ENCODE measurements at places on chromosomes 2 and 18.

- no peak for DNase-seq
Observed at GRCh38 chr18:4908328-4908727, 288.7 kb downstream of the AKAIN1 start.

DNA sequence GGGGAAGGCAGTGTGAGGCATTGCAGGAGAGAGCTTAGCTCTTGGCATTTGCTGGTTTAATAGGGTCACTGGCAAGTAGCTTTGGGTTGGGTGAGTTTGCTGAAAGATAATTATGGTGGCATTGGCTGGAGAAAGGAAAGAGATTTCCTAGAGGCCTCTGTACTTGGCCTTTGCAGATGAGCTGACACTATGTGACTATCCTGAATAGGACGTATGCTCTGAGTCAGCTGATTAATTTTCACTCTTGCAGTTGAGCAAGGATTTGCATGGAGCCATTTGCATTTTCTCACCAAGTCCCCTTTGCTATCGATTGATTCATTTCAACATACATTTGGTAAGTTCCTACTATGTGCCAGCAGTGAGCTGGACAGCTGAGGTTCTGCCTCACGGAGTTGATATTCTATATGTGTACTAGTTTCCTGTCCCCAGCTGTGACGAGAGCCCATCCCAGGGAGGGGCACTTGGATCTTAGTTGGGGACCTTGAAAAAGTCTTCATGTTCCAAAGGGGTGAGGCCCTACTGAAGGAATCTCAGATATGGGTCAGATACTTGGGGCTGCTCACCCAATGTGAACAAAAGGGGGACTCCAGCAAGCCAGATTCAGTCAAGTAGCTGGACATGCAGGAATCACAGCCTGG, 245.7 kb downstream of the LOXHD1 start:
- no peak for DNase-seq

- no peak for DNase-seq
Observed at GRCh38 chr18:78080081-78080480, 830.4 kb downstream of the GALR1 start.

DNA sequence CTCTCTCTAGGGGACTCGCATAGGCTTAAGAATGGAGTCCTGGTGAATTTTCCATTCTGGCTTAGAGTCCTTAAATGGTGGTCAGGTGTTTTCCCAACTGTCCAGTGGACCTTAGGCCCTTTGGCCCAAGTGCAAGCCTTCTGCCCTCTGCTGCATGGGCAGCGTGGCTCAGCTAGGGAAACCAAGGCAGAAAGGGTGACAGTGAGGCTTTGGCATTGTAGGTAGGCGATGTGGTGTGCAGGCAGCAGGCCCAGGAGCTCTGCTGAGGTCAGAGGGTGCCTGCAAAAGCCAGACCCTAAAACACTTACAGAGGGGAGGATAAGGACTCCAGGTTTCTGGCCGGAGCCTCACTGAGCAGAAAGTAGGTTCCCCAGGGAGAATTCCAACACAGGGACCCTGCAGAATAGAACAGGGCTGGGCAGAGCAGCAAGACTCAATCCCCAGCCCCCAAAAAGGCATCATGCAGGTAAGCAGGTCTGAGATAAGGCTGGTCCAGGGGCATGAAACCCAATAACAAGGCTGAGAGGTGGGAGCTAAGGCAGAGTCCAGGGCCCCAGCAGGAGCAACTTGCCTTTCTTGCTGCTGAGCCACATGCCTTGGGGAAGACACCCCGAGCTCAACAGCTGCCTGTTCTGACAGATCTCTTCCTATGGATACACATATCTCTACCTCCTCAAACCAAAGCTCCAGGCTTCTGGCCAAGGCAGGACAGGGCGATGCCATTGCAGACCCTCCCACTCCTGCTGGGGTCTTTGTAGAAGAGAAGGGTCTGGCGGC, 199.7 kb downstream of the TNS1 start:
- DNase-seq = no peak

DNA sequence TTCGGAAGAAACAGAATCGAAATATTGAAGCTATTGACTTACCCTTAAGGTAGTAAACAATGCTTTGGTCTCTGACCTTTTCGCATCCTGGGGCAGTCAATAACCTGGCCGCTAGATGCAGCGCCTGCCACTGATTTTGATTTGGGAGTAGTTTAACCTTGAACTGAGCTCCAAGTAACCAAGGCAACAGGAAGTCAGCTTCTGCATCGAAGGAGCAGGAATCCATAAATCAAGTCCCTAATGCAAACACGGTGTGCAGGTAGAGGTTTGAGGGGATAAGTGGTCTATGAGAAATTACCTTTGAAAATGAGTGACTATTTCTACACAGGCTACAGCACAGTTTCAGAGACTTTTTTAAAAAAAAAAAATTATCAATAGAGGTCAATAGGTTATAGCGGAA, 353.5 kb downstream of the SETBP1 start:
- no peak for DNase-seq

DNA sequence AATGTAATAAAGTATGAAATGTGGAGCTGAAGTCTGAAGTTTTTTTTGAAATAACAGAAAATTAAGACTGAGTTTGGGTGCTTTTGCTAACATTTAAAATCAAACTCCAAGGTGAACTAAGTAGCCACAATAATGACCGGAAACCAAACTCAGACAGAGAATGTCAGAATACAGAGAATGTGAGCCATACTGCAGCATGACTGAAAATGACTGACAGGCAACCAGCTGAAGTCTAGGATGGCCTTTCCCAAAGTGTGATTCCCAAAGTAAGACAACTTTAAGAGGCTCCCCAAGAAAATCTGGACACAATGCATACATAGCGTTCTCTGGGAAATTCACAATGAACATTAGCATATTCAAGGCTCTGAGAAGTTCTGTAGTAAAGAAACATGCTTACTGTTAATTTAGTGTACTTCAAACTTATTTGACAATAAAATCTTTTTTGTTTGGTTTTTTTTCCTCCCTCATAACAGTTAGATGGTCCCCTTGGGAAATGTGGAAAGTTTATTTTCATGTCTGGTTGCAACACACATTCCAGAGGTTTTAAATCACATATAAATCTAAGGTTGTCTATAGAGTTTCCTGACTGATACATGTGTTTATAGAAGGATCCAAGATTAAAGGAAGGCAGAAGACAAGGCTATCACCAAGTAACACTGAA, 28.6 kb downstream of the PLA2R1 start:
- DNase-seq = no peak

DNA sequence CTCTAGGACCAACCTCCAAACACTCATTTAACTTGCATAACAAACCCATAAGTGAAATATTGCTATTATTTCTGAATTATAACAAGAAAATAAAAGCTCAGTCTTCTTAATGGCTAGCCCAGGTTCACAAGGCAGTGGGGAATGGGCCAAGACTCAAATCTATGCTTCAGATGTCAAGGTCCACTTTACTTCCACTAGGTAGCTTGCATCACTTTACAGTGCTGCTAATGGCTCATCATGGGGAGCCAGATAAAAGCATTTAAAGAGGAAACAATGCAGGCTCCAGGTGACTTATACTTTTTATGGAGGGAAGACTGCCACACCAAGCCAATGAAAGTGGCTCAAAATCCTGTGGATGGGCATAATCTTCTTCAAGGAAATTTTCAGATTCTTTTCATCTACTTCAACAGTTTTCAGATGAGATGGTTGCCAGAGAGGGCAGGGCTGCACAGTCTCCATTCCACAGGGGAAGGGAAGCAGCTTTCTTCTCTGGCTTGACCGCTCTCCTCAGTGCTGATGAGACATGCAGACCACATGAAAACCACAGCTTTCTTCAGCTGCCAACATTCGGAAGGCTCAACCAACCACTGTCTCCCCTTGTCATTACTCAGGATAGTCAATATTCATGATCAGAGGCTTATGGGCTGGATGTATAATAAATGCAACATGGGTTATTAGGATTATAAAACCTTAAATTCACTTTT, 361.9 kb upstream of the MEX3C start:
- DNase-seq = no peak

DNA sequence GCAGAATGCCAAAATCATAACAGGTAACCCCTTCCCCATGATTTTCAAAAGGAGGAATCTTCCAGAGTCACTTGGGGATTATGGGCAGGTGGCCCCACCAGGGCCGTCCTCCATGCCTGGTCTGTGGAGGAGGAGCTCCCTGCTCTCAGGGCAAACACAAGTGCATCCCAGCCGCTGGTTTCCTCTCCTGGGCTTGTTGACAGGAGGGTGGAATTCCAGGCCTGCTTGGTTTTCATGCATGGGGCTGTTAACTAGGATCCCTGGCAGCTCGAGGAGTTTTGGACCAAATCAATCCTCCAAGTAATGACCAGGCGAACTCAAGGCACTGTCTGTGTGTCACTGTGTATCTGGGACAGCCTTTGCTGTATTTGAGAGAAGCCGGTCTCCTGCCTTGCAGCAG, 45.3 kb downstream of the FOSL2 start:
- peak; percentile 11 for DNase-seq

DNA sequence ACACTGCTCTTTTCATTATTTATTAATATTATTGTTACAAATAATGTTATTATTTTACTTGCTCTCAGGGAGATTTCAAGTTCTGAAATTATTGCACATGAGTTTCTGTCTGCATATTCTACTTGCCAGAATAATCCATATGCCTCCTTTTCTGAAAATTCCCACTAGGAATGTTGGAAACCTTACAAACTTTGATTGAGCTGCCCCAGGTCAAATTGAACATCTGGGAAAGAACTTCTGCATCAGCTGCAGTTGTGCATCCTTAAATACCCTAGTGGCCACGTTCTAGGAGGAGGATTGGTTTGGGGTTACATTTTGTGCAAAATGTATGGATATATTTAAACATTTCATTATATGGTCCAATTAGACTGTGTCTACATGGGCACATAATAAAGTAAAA, 1302.7 kb upstream of the PIK3C3 start:
- DNase-seq = no peak

- DNase-seq = peak; percentile 48
Observed at GRCh38 chr2:187542123-187542522, 12.1 kb downstream of the TFPI start.

DNA sequence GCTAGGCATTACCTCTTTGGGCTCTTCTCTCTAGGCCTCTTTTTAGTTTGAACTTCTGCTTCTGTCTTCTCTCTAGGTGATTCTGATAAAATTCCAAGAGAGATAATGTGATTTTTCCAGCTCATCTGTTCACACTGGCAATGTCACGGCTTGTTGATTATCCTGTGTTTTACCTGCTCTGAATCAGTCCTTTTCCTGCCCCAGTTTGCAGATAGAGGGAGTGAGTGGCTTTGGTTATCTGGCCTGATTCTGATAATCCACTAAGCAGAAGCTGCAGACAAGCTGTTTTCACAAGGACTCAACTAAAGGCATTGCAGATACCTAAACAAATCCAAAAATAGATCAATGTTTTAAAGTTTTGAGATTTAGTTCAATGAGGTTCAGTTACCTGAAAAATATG, 111.9 kb downstream of the DCC start:
- peak; percentile 26 for DNase-seq

- DNase-seq = no peak
Observed at GRCh38 chr2:129488376-129488775, 491.1 kb upstream of the RAB6C start.

- peak; percentile 58 for DNase-seq
Observed at GRCh38 chr2:182915369-182916326, 49.2 kb upstream of the FRZB start.

DNA sequence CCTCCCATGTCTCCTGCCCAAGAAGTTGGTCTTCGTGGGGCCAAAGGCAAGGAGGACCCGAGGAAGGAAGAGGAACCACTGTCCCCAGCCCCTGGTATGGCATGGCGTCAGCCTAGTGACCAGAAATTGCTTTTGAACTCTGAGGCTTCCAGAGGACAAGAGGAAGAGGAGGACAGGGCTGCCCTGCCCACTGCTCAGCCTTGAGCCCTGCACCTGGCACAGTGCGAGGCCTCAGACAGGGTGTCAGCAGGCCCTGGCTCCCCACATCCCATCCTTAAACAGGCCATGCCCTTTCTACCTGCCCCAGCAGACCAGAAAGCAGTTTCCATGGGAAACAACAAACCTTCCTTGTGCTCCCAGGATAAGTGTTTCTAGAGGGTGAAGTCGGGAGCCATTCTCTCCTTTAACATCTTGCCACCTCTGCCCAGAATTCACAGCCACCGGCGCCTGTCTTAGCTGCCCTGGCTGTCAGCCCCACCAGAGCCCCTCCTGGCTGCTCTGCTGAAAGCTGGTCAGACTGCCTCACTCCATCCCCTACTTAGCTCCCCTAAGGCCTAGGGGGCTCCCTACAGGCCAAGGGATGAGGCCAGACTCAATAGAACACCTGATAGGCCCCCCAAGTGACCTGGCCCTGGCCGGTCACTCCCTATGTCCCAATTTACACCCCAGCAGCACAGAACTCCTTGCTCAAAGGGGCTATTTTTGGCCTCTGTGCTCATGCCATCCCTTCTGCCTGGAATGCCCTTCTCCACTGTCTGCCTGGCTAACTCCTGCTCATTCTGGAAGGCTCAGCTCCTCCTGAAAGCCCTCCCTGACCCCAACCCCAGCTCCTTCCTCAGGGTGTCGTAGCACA, 20.6 kb downstream of the ATOH8 start:
- no peak for DNase-seq

GRCh38 chr18:23121133-23121532, 14.2 kb upstream of the CABLES1 start:
- DNase-seq = no peak

DNA sequence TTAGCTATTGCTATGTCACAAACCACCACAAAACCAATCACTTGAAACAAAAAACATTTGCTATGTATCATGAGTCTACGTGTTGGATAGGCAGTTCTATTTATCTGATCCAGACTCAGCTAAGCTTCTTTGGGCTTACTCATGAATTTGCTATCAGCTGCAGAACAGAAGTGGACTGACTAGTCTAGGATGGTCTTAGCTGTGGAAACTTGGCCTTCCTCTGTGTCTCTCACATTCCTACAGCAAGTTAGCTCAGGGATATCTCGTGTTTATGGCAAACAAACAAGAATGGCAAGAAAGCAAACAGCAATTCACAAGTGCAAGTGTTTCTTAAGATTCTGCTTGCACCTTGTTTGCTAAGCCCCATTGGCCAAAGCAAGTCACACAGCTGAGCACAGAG, 288.0 kb upstream of the TNP1 start:
- DNase-seq = no peak

GRCh38 chr18:31102941-31103340, 720 bp upstream of the DSC2 start:
- peak; percentile 8 for DNase-seq

- no peak for DNase-seq
Observed at GRCh38 chr2:6923319-6923718, 6.1 kb downstream of the RNF144A start.

DNA sequence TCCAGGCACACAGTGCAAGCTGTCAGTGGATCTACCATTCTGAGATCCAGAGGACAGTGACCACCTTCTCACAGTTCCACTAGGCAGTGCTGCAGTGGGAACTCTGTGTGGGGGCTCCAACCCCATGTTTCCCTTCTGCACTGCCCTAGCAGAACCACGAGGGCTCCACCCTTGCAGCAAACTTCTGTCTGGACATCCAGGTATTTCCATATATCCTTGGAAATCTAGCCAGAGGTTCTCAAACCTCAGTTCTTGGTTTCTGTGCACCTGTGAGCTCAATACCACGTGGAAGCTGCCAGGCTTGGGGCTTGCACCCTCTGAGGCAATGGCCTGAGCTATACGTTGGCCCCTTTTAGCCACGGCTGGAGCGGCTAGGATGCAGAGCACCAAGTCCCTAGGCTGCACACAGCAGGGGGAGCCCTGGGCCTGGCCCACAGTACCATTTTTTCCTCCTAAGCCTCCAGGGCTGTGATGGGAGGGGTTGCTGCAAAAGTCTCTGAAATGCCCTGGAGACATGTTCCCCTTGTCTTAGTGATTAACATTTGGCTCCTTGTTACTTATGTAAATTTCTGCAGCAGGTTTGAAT, 77.5 kb downstream of the MAP4K3 start:
- DNase-seq = peak; percentile 9
